H9 (cell line): ENCODE measurements at places on chromosomes 6 and 20. TPM values are rescaled to one million over a fixed set of nuclear protein-coding genes. Genes with fewer than 3 reads are reported as not detected.
A peak's percentile ranks its signal among the peaks of the same experiment; 100 is the strongest.

Gene CABLES2
- 10.8 and 11.0 TPM in 2 replicates for total RNA-seq

Gene PLN
- not detected in 2 replicates for total RNA-seq

Gene GSTA3
- not detected in 2 replicates for total RNA-seq

Gene LAMA2
- 3.7 and 4.2 TPM in 2 replicates for total RNA-seq

Gene HRH3
- total RNA-seq = 1.8 and 1.9 TPM in 2 replicates

DNA sequence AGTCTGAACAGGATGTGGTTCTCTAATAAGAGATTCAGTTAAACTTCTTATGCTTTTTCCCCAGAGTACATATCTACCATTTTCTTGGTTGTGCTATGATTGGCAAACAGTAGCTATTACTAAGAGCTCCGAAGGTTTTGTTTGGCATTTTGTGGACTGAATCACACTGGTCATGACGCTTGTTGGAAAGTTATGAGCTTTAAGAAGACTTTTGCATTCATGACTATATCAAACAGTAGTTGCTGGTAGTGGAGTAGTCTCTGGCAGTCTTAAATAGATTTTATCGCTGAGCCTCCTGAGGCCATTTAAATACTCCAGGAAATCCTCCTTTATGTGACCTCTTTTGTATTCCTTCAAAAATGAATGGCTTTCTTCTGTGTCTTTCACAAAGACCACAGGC is 40.8 kb downstream of the CCDC170 start:
- DNase-seq = no peak

DNA sequence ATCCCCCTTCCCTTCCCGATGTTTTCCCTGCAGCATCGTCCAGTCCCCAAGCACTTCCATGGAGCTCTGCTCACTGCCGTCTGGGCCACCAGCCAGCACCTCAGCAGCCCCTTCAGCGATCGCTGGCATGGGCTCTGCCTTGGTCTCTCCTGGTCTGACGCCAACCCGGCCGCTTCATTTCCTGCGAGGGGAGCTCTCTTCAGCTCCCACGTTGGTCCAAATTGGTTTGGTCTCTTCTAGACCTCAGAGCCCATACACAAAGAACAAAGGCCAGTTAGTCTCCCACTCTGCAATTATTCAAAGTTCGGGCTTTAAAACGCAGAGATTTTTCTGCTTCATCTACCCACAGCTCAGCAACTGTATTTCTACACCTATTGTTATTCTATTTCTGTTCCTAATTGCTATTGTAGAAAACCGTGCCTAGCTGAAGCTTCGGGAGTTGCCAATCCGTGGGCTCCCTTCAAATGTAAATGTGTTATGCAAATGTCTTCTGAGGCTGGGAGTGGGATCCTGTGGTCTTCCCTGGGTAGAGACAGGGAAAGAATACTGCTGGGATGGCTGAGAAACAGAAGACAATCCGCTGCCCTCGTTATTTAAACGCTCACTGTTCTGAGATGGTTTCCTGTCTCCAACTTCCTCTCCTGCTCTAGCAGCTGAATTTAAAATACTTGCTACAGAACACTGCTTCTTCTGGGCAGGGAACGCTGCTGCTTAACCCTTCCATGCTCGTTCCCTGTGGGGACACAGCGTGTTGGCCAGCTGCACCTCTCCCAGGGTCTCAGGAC is 154.2 kb upstream of the QKI start:
- DNase-seq = peak; percentile 89

DNA sequence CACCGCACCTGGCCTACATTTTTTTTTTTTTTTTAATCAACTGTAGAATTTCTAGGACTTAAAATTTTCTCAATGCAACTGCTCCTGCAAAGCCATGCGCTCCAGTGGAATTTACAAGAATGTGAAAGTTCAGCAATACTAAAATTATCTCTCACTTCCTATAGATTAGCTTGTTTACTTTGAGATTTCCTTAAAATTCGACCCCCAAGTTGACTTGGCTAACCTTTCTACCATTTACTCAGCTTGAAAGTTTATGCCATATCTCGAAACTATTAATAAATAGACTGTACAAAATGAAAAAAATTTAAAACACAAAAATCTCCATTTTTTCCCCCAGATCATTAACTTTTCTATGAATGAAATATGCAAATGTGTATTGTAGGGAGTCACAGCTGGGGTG is 64.3 kb downstream of the ZBTB2 start:
- no peak for DNase-seq

GRCh38 chr6:96227135-96227534 is 211.4 kb downstream of the FUT9 start:
- no peak for DNase-seq

DNA sequence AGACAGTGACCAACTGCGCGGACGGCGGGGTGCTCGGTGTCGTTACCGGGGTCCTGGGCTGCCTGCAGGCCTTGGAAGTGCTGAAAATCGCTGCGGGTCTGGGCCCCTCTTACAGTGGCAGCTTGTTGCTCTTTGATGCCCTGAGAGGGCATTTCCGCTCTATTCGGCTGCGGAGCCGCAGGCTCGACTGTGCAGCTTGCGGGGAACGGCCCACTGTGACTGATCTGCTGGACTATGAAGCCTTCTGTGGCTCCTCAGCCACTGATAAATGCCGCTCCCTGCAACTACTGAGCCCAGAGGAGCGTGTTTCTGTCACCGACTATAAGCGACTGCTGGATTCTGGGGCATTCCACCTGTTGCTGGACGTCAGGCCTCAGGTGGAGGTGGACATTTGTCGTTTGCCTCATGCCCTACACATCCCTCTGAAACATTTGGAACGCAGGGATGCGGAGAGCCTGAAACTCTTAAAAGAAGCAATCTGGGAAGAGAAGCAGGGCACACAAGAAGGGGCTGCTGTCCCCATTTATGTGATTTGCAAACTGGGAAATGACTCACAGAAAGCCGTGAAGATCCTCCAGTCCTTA is 1.0 kb downstream of the MOCS3 start:
- no peak for DNase-seq

- peak; percentile 15 for DNase-seq
Measured at GRCh38 chr6:44598679-44599078, 211.2 kb downstream of the CDC5L start.

DNA sequence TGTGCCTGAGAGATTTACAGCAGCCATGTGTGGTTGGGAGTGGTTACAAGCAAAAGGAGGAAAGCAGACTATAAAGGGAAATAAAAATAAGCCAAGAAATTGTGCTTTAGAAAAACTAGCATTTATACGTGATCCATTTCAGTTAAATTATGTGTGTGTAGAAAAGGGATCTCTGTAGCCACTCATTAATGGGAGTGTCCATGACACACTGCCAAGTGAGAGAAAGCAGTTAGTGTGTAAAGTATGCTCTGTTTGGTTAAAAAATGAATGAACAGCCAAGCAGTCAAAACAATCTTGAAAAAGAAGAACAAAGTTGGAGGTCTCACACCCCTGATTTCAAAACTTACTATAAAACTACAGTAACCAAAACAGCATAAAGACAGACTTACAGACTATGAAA is 67.9 kb upstream of the GGTLC1 start:
- no peak for DNase-seq

- peak; percentile 17 for DNase-seq
Measured at GRCh38 chr20:24763386-24764026, 185.6 kb upstream of the CST7 start.

DNA sequence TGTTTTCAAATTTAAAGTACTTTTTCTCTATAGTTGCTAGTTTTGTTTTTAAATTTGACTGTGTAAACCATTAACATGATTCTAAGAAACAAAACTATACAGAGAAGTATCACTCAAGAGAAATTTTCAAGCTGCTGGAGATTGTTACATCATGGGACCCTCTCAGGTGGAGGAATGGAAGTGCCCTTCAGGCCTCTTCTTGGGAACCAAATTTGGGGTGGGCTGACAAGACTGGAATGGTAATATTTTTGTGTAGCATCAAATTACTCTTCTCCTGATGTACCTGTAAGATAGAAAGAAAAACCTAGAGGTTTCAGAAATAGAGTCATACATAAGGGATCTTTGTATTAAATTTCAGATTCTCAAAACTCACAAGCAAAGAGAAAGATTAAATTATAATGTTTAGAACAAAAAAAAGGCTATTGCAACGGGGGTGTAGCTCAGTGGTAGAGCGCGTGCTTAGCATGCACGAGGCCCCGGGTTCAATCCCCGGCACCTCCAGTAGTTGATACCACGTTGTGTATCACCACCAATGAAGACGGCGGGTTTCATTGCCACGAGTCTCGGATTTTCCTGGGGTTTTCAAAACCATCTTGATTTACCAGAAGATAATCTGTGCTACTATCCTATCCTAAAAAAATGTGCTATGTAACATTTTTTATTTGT is 193.7 kb downstream of the GPX5 start:
- peak; percentile 69 for DNase-seq

- DNase-seq = no peak
Measured at GRCh38 chr6:24827162-24827561, 28.4 kb upstream of the ARMH2 start.

GRCh38 chr6:134201716-134202115 is 116.2 kb downstream of the SGK1 start:
- DNase-seq = no peak

DNA sequence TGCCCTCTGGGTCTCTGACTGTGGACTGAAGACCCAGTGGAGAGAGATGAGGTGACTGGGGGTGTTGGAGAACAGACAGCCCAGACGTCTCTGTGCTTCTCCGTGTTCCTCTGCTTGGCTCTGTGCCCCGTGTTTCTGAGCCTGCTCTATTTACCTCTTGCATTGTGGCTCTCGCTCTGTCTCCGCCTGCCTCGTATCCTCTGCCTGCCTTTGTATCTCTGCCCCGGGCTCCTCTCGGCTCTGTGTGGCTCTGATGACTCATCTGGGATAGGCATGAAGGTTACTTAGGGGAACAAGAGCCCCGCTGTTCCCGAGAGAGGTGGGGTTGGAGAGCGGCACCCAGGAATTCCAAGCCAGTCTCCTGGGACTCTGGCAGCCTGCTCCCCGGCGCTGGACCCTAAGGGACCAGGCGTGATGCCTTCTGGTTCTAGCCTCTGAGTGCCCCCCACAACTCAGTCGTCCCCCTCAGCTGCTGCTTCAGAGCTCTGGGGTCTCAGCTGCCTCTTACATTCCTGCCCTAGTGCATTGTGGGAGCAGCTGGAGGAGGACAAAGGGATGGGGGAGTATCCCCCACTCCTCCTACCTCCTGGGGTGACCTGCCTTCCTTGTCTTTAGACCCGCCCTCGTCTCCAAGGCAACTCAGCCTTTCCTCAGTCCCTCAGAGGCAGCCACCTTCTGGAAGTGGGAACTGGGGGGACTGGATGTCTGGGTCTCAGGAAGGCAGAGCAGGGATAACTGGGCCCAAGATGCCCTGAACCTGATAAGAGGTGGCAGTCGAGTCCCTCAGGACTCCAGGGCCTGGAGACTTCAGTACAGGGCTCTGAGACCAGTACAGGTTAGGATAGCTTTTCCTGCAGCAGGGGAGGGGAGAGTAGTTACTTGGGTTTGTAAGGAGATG is 1.9 kb downstream of the DDR1 start:
- DNase-seq = peak; percentile 95

GRCh38 chr6:44850312-44850711 is 462.8 kb downstream of the CDC5L start:
- DNase-seq = no peak

GRCh38 chr20:37523911-37524700 is 3.1 kb downstream of the NNAT start:
- no peak for DNase-seq

DNA sequence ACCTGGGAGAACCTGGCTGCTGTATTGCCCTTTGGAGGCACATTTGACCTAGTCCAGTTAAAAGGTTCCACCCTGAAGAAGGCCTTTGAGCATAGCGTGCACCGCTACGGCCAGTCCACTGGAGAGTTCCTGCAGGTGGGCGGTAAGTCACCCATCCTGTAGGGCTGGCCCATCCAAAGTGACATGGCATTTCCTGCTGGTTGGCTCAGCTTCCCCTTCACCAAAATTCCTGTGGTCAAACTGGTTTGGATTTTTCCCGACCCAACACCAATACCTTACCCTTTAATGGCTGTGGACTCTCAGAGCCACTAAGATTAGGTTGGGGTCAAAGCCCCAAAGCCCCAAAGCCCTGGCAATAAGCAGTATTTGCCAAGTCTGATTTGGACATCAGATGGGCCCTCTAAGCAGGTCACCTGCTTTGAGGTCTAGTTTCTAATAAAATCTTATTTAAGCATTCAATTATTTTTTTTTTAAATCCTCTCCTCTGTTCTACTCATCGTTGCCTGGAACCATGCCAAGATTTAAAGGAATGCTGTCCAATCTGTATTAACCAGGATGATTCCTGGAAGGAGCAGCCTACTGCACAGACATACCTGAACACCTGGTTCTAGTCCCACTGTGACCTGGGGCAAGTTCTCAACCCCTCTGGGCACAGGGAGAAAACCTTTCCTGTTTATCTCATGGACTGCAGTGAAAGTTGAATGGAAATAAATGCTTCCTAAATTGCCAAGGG is 40.8 kb downstream of the NT5E start:
- no peak for DNase-seq

DNA sequence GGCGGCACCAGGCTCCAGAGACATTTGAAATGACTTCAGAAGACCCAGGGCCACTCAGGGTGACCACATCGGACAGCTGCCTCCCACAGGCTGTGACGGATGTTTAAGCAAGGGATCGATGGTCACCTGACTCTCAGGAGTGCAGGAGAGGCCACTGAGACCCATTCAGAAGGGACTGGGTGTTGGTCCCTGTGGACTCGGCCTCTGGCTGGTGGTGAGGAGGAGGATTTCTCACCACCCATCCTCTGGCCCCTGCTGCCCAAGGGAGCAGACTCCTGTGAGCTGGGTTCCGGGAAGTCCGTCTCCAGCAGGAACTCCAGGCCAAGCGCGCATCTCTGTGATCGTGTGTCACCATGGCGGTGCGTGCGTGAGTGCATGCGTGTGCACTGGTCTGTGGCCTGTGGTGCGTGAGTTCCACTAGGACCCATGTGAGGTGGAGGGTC is 25.5 kb downstream of the NPEPL1 start:
- DNase-seq = peak; percentile 19

GRCh38 chr6:5712349-5713215 is 294.1 kb downstream of the NRN1 start:
- DNase-seq = no peak

DNA sequence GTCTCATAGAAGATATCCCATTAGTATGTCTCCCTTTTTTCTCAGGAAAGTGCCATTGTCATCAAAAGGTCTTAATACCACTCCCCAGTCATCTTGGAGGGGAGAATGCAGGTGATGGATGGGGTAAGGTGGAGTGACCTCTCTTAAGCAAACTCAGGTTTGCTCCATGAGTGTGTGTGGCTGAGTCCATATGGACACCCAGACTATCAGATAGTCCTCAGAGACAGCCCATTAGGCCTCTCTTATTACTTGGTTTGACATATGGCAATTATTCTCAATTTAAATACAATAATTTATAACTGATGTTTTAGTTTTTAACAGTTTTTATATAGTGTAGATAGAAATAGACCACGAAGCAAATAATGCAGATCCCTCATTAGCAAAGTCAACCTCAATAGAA is 23.2 kb downstream of the LAMA4 start:
- no peak for DNase-seq

- no peak for DNase-seq
Measured at GRCh38 chr6:31740397-31741223, 805 bp downstream of the MSH5 start.
